ENCODE measurements at places on chromosomes 7 and 10. TPM values are rescaled to one million over a fixed set of nuclear protein-coding genes. Genes with fewer than 3 reads are reported as not detected.

The HBP1 gene
- 44.3 TPM for total RNA-seq

DNA sequence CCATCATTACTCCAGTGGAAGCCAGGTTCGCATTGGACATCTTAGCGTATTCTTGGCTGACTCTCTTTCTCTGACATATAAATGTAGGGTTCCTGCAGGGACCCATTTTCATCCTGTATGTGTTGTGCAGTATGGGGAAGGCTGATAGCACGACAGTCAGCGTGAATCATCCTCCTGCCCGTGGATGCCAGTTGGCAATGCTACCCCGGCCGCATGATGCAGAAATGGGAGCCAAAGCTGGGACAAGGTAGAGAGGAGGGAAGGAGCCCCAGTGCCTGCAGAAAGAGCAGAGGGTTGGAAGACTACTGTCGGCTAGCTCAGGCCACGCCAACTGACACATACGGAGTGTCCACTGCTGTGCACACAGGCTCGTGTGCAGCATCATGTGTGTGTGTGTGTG is 251.6 kb downstream of the SKAP2 start:
- H3K27me3 ChIP-seq = no peaks in the 10 kb centered on the region
- H3K27ac ChIP-seq = no peak overlapping the region
- DNase-seq = no peak
- H3K4me3 ChIP-seq = no peak overlapping the region
- H3K36me3 ChIP-seq = no peaks in the 10 kb centered on the region
- no peaks in the 10 kb centered on the region for H3K4me1 ChIP-seq

DNA sequence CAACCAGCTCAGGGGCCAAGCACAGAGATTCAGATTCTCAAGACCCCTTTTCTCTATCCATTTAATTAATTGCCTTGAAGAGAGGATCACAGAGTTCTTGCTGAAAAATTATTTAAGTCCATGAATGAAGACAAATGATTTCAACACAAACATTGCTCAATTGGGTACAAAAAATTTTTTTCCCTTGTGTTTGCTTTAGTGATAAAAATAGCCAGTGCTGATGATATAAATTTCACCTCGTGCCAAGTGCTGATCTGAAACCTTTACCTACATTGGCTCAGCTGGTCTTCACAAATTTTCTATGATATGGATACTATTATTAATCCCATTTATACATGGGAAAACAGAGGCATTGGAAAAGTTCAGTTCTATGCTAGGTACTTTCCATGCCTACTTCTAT is 377.1 kb downstream of the NRG3 start:
- no peaks in the 10 kb centered on the region for H3K36me3 ChIP-seq
- H3K4me1 ChIP-seq = no peaks in the 10 kb centered on the region
- no peak for DNase-seq
- H3K4me3 ChIP-seq = no peak overlapping the region
- H3K27me3 ChIP-seq = no peaks in the 10 kb centered on the region
- no peak overlapping the region for H3K27ac ChIP-seq

DNA sequence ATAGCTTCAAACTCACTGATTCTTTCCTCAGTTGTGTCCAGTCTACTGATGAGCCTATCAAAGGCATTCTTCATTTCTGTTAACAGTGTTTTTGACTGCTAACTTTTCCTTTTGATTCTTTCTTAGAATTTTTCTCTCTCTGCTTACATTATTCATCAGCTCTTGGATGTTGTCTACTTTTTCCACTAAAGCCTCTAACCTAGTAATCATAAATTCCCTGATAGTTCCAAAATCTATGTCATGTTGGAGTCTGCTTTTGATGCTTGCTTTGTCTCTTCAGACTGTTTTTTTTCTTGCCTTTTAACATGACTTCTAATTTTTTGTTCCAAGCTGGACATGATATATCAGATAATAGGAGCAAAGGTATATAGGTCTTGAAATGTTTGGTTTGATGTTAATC is 78.0 kb downstream of the ADAM22 start:
- no peak overlapping the region for H3K4me3 ChIP-seq
- DNase-seq = no peak
- H3K36me3 ChIP-seq = no peaks in the 10 kb centered on the region
- H3K27me3 ChIP-seq = no peaks in the 10 kb centered on the region

DNA sequence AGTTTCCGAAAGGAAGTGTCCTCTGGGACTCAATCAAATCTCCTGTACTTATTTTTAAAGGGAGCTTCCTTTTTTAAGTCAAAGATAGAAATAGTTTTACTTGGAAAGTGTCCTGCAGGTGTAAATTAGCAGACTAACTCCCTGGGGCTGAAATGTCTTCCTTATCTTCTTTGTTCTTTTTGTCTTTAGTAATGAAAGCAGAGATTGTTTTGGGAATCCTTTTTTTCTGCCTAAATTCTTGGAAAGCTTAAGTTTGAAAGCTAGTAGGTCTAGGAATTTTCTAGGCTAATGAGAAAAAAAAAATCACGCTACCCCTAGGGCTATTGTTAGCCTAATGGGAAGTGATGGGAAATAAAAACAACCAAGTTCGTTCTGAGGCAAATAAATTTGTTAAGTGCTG is 139.1 kb upstream of the CSTF2T start:
- H3K4me1 ChIP-seq = no peaks in the 10 kb centered on the region
- no peaks in the 10 kb centered on the region for H3K27me3 ChIP-seq
- DNase-seq = no peak
- no peaks in the 10 kb centered on the region for H3K36me3 ChIP-seq
- no peak overlapping the region for H3K27ac ChIP-seq

The PAPOLB gene
- total RNA-seq = not detected

- no peaks in the 10 kb centered on the region for H3K4me1 ChIP-seq
- H3K27me3 ChIP-seq = no peaks in the 10 kb centered on the region
- no peak overlapping the region for H3K27ac ChIP-seq
- H3K4me3 ChIP-seq = no peak overlapping the region
- DNase-seq = no peak
- H3K36me3 ChIP-seq = no peaks in the 10 kb centered on the region
These were observed 151.1 kb downstream of the ACTR3B start for GRCh38 chr7:152910545-152911225.

- no peak for DNase-seq
- H3K36me3 ChIP-seq = no peaks in the 10 kb centered on the region
- H3K27ac ChIP-seq = no peak overlapping the region
- no peaks in the 10 kb centered on the region for H3K27me3 ChIP-seq
- no peak overlapping the region for H3K4me3 ChIP-seq
These were observed 29.9 kb upstream of the PBLD start for GRCh38 chr10:68362590-68362989.

DNA sequence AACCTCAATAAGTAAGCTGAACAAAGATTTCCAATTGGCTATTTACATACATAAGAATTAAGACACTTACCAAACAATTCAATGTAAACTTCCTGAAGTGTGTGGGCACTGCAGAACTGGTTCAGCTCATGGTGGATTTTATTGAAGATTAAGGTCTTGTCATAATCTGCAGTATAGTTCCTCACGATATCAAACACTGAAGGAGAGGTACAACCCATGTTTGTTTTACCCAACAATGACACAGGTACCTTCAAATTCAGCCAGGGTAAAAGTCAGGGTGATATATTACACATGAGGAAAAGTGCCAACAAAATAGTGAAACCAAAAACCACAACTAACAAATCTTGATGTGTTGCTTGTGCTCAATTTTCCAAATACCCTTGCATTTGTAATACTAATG is 10.0 kb downstream of the ERLIN1 start:
- H3K4me3 ChIP-seq = no peak overlapping the region
- H3K4me1 ChIP-seq = peaks cover 16% of the 10 kb centered on the region
- peak overlapping the region; percentile 68 for H3K27ac ChIP-seq
- H3K36me3 ChIP-seq = peaks cover 6% of the 10 kb centered on the region
- DNase-seq = no peak
- no peaks in the 10 kb centered on the region for H3K27me3 ChIP-seq

- H3K4me3 ChIP-seq = no peak overlapping the region
- no peaks in the 10 kb centered on the region for H3K4me1 ChIP-seq
- no peaks in the 10 kb centered on the region for H3K36me3 ChIP-seq
- DNase-seq = no peak
- no peak overlapping the region for H3K27ac ChIP-seq
- H3K27me3 ChIP-seq = no peaks in the 10 kb centered on the region
These were observed 50.9 kb downstream of the CREB3L2 start for GRCh38 chr7:137950967-137951366.

- no peaks in the 10 kb centered on the region for H3K36me3 ChIP-seq
- no peaks in the 10 kb centered on the region for H3K27me3 ChIP-seq
- no peak overlapping the region for H3K27ac ChIP-seq
- DNase-seq = no peak
- no peaks in the 10 kb centered on the region for H3K4me1 ChIP-seq
These were observed 292.5 kb upstream of the SEMA3C start for GRCh38 chr7:81211204-81211933.

GRCh38 chr7:66522518-66522917 is 106.2 kb upstream of the KCTD7 start:
- H3K36me3 ChIP-seq = no peaks in the 10 kb centered on the region
- H3K4me1 ChIP-seq = no peaks in the 10 kb centered on the region
- H3K4me3 ChIP-seq = no peak overlapping the region
- H3K27ac ChIP-seq = no peak overlapping the region
- no peak for DNase-seq

DNA sequence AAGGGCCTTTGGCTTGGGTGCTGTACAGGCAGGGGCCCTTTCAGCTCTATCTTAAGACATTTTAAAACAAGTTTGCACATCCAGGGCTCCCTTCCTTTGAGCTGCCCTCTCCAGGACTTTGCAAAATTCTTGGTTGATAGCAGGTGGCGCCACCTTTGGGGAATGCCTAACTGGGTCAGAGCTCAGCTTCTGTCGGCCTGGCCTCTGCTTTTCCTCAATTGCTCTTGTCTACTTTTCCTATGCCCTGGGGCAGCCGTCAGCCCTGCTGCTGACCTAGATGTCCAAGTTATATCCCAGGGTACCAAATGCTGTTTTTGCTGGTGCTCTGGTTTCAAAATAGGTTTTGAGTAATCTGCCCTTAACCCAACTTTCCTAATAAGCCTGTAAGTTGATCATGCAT is 65.8 kb downstream of the APBB1IP start:
- H3K4me3 ChIP-seq = no peak overlapping the region
- H3K36me3 ChIP-seq = peaks cover 14% of the 10 kb centered on the region

DNA sequence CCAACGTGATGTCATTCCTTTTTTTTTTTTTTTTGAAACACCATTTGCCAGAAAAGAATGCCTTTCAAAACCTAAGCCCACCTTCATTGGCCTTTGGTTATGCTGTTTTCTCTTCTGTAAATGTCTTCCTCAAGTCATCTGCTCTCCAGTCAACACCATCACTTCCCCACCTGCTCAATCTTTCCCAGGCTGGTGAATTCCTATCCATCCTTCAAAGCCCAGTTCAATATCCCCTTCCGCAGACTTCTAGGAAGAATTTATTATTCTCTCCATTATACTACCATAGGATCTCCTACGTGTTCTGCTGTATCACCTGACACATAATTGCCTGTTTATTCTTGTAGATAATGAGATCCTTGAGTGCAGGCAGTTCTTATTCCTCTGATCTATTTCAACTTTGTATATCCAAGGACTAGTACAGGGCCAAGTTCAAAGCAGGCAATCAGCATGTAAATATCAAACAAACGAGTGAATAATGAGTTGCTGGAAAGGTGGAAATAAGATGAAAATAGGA is 73.5 kb upstream of the PRR15 start:
- H3K4me3 ChIP-seq = no peak overlapping the region
- DNase-seq = no peak
- no peaks in the 10 kb centered on the region for H3K36me3 ChIP-seq

The FLNC gene
- total RNA-seq = 0.80 TPM

GRCh38 chr10:116992183-116992582 is 12.8 kb downstream of the SHTN1 start:
- H3K36me3 ChIP-seq = no peaks in the 10 kb centered on the region
- no peak for DNase-seq
- H3K27me3 ChIP-seq = no peaks in the 10 kb centered on the region
- H3K27ac ChIP-seq = no peak overlapping the region
- H3K4me1 ChIP-seq = no peaks in the 10 kb centered on the region

- no peaks in the 10 kb centered on the region for H3K4me1 ChIP-seq
- no peaks in the 10 kb centered on the region for H3K36me3 ChIP-seq
- no peak overlapping the region for H3K4me3 ChIP-seq
- DNase-seq = no peak
- no peak overlapping the region for H3K27ac ChIP-seq
- no peaks in the 10 kb centered on the region for H3K27me3 ChIP-seq
These were observed 162.9 kb upstream of the CELF2 start for GRCh38 chr10:10854725-10855124.

GRCh38 chr7:33425395-33425794 is 296.0 kb downstream of the BBS9 start:
- H3K27ac ChIP-seq = no peak overlapping the region
- no peaks in the 10 kb centered on the region for H3K4me1 ChIP-seq
- DNase-seq = no peak
- no peaks in the 10 kb centered on the region for H3K36me3 ChIP-seq
- H3K4me3 ChIP-seq = no peak overlapping the region

DNA sequence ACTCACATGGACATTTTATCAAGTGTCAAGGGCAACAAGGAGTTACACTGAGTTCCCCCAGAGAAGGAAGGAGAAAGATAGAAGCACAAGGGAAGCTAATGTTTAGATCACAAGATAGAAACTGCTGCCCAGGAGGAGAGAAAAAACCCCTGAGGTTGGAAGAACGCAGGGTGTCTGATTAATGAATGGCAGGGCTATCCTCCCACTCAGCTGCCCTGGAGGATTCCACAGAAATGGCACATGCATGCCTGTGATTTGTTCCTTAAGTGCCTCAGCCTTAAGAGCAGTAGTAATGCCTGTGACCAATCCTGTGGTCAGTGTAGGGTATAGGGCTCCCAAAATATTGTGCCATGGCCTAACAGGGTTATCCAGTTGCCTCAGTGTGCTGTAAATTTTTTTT is 20.2 kb downstream of the DNAJB9 start:
- no peaks in the 10 kb centered on the region for H3K4me1 ChIP-seq
- H3K27me3 ChIP-seq = no peaks in the 10 kb centered on the region
- no peaks in the 10 kb centered on the region for H3K36me3 ChIP-seq

DNA sequence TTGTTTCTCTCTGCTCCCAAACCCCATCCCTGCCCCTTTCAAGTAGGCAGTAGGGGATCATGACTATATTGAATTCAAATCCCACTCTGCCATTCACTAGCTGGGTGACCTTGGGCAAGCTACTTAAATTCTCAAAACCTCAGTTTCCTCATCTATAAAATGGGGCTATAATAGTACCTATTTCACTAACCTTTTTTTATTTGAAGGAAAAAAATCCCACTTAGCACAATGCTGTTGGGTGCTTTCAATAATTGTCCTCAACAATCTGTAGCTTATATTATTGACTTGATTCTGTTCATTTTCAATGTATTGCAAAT is 190.4 kb upstream of the YAE1 start:
- no peaks in the 10 kb centered on the region for H3K27me3 ChIP-seq
- H3K4me3 ChIP-seq = no peak overlapping the region
- no peaks in the 10 kb centered on the region for H3K36me3 ChIP-seq
- no peak overlapping the region for H3K27ac ChIP-seq
- no peak for DNase-seq

- H3K4me1 ChIP-seq = no peaks in the 10 kb centered on the region
- DNase-seq = no peak
- H3K27ac ChIP-seq = no peak overlapping the region
- H3K36me3 ChIP-seq = no peaks in the 10 kb centered on the region
These were observed 2.5 kb upstream of the ALOX5 start for GRCh38 chr10:45371560-45371959.

The AHCYL2 gene
- total RNA-seq = 9.3 TPM

GRCh38 chr10:18044976-18045720 is 93.4 kb downstream of the SLC39A12 start:
- no peaks in the 10 kb centered on the region for H3K36me3 ChIP-seq
- no peak overlapping the region for H3K27ac ChIP-seq
- no peaks in the 10 kb centered on the region for H3K27me3 ChIP-seq

- H3K27me3 ChIP-seq = no peaks in the 10 kb centered on the region
- no peaks in the 10 kb centered on the region for H3K36me3 ChIP-seq
- H3K4me1 ChIP-seq = no peaks in the 10 kb centered on the region
- no peak overlapping the region for H3K27ac ChIP-seq
- no peak for DNase-seq
These were observed 397.6 kb downstream of the GPAM start for GRCh38 chr10:111785921-111786320.

The PNLIPRP3 gene
- total RNA-seq = not detected

The GDF2 gene
- total RNA-seq = 15.9 TPM
